ENCODE measurements at places on chromosomes 7 and 10.

DNA sequence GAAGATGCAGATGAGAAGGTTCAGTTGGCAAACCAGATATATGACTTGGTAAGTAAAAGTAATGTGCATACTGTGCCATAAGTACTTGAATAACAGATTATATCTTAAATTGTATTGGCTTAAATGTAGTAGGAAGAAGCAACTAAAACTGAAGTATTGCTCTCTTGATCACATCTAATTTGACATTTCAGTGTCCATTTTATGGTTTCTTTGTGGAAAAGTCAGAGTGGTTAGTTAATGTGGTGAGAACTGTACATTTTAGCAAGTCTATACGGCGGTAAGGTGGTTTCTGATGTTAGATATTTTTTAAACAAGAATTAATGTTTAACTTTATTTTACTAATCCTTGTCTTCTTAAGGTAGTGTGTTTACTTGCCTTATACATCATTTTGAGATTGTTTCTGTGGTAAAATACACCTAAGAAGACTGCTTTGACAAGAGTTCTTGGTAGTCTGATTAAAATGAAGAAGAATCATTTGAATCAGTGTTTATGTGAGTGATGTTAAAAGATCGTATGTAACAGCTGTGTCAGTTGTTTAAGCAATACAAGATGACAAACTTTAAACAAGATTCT is 5.1 kb downstream of the ING3 start:
- no peak for DNase-seq

- DNase-seq: no peak
These were observed 84.1 kb downstream of the POM121L12 start for GRCh38 chr7:53119514-53119941.

GRCh38 chr7:116582806-116583444 is 58.1 kb downstream of the CAV1 start:
- no peak for DNase-seq

DNA sequence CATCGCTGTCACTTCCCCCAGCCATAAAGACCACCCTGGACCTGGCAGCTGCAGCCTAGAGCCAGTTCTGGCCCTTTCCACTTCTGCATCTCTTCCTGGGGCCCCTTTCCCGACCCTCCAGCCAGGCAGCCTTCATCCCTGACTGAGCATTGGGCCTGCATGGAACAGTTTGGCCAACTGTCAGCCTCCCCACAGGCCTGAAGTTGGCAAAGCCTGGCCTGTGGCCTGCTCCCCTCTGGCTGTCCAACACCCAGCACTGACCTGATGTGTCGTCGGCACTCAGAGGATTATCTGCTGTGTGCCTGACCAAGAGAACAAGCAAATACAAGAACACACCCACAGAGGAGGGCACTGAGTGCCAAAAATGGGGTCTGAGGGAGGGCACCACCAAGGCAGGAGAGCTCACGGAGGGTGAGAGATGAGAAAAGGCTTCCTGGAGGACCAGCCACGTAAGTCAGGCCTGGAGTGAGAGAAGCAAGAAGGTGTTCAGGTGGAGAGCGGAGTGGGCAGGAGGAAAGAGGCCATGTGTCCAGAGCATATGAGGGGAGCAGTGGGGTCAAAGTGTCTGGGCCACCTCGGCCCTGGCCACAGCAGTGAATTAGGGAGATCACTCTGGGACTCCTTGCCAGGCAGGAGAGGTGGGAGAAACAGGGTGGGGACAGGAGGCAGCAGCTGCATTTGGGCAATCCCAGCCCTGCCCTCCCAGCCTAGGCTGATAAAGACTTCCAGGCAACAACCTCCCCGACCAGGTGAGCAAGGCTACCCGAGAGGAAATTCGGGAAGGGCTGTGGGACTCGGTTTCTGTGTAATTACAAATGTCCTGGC is 4.5 kb downstream of the GPRIN2 start:
- DNase-seq: no peak

GRCh38 chr10:68202960-68203353 is 29.0 kb downstream of the ATOH7 start:
- DNase-seq: peak; percentile 5

DNA sequence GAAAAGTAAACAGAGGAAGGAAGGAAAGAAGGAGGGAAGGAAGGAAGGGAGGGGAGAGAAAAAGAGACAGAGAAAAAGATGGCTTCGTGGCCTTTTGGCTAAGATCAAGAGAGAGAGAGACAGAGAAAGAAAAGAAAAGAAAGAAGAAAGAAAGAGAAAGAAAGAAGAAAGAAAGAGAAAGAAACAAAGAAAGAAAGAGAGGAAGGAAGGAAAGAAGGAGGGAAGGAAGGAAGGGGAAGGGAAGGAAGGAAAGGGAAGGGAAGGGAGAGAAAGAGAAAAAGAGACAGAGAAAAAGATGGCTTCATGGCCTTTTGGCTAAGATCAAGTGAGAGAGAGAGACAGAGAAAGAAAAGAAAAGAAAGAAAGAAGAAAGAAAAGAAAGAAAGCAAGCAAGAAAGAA is 91.4 kb downstream of the PRLHR start:
- no peak for DNase-seq

DNA sequence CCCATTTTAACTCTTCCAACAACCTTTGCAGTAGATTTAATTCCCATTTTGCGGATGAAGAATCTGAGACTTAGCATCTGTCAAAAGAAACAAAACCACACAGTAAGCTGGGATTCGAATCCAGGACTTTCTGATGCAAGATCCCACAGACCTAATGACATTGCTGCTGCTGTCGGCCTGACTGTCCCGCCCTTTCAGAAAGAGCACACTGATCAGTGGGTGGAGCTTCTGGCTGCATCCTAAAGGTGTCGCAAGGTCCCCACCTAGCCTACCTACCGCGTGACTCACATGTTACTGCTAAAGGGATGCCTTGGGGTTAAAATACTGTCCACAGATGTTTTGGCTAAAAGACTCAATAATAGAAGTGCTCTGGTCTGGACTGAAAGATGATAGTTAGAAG is 134.7 kb downstream of the EMX2 start:
- no peak for DNase-seq

GRCh38 chr7:137266764-137267163 is 76.8 kb downstream of the PTN start:
- DNase-seq: no peak
